ENCODE measurements at places on chromosomes 6 and 20. TPM values are rescaled to one million over a fixed set of nuclear protein-coding genes. Genes with fewer than 3 reads are reported as not detected.

DNA sequence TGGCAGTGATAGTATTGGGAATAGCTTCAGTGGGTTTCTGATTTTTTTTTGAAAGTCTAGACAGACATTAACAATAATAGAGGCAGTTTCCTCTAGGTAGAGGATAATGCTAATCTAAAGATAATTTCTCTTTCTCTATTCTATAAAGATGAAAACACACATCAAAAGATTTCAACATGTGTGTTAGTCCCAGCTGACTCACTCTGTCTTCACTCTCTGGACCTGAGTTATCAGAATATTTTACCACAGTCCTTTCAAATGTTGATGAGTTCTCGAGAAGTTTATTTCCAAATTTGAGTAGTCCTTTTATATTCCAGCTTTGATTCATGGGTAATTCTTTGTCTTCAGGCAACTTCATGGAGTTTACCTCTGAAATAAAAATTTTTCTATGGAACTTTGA lies 17.1 kb downstream of the RPRD1B start:
- DNase-seq = no peak
- H3K36me3 ChIP-seq = no peaks in the 10 kb centered on the region
- H3K27me3 ChIP-seq = no peaks in the 10 kb centered on the region

GRCh38 chr20:25252230-25252651 lies 4.4 kb downstream of the PYGB start:
- H3K27me3 ChIP-seq = no peaks in the 10 kb centered on the region
- peaks cover 34% of the 10 kb centered on the region for H3K4me1 ChIP-seq
- no peak for DNase-seq
- H3K36me3 ChIP-seq = no peaks in the 10 kb centered on the region
- no peak overlapping the region for H3K4me3 ChIP-seq

The RNF217 gene
- total RNA-seq = 24.3 TPM

The GABRR1 gene
- total RNA-seq = not detected
